SK-N-SH treated with all-trans-retinoic acid at 6 μM for 48 hours (cell line): ENCODE measurements at places on chromosomes 2 and 18.
A peak's percentile ranks its signal among the peaks of the same experiment; 100 is the strongest.

DNA sequence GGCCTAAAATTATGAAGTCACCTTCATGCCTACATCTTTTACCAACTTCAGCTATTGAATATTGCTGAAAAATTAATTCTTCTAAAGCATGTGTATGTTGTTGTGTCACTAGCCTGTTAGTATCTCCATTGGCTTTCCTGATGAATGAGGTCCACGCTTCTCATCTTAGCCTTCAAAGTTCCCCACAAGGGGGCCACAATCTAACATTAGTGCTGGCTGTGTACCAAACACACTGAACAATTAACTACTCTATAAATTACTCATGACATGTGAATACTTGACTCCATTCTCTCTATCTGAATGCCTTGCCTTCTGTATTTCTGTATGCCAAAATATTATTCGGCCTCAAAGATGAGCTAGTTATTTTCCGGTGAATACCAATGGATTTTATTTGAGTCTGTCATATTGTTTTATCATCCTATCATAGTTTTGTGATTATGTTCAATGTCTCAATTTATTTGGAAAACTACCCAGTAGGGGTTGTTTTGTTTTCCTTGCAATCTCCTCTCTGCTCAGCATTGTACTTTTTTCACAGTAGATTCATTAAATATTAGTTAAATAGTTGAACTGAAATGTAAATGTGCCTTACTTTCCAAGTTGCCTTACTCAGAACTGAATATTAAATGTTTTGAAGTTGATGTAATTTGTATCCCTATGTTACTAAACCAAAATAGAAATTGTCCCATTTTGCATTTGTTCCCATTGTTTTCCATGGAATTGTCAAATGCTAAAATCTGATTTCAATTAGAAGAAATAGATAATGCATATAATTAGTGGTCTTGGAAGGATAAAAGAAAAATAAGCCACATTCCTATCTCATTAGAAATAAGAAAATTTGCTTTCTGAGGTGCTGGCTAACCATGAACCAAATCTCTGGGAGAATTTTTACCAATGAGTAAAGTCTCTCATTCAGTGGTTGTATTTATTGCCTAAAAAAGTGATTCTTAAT, 208.4 kb upstream of the COL3A1 start:
- ATAC-seq = peak; percentile 74

GRCh38 chr2:129480790-129481189, 498.7 kb upstream of the RAB6C start:
- no peak for ATAC-seq

DNA sequence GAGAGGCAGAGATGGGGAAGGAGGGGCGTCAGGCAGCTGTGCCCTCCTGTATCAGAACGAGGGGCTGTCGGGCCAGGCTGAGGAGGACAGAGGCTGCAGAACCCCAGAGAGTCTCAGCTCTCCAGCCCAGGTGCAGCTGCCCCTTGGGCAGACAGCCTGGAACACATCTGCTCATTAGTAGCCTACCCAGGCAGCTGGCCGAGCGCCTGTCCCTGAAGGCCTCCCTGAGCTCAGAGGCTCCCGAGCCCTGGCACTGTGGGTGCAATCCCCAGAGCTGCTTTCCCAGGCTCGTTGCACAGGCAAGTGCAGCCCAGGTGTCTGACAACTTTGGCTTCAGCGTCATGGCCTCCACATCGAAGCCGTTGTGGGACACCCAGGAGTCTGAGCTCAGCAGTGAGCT, 13.1 kb upstream of the TMEM185B start:
- no peak for ATAC-seq

DNA sequence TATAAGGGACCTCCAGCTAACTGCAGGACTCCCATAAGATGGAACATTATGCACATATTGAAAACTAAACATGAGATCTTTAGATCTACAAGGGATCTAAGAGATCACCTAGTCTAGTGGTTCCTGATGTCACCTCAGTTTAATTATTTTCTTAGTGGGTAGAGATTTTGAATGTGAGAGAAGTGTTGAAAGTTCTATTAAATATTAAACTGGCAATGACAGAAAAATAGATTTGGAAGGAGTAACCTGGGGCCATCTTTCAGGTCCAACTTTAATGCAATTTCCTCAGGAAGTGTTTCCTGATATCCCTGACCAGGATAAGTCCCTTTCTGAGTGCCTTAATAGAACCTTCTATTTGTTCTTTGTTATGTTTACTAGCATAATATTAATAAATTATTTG, 29.1 kb upstream of the CPS1 start:
- ATAC-seq = no peak

DNA sequence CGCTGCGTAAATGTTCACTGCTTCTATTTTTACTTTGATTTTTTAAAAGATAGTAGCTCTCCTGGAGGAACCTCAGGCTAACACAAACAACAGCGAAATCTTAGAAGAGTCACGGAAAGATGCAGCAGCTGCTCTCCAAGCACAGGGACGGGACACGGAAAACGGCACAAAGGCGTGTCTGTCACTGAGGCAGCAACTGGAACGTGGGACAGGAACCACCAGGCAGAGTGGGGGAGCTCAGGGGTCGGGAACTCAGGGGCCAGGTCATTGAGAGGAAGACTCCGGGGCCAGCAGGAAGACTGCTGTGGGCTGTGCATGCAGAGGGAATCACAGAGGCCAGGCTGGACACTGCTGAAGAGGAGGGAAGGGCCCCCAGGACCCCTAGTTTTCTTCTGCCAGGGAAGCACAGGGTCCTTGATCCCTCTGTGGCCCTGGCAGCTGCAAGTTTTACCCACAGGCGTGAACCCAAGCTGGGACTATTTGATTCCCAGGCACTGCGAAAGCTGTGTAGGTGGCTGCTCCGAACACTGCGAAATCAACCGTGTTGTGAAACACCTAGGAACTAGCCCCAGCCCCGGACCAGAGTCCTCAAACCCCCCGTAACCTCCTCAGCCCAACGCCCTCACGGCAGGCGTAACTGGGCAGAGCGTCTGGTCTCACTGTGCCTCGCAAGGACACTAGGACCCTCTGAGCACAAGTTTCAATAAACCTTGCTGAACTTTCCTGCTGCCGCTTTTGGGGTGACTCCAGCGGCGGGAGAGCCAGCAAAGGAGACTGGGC, 263.0 kb downstream of the EIPR1 start:
- ATAC-seq = no peak

GRCh38 chr2:136117391-136117841, 533 bp downstream of the CXCR4 start:
- ATAC-seq = peak; percentile 61

DNA sequence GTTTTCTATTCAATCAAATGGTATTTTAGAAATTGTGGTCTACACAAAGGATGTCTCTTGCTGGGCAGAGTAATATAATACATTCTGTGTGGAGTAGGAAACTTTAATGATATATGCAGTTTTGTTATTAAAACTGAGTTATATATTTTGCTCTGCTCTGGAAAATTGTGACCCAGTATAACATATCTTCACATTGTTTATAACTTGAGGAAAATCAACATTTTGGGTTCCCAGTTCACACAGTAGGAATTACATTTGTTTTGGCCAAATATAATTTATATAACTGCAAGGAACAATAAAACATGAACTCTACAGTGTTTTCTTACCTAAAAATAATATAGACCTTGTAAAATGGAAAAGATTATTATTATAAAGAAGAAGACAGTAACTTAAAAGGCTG, 372.4 kb downstream of the OSR1 start:
- ATAC-seq = no peak

GRCh38 chr2:147560810-147561535, 283.9 kb upstream of the ACVR2A start:
- no peak for ATAC-seq

- ATAC-seq = peak; percentile 97
Measured at GRCh38 chr18:22694954-22695353, 238.2 kb upstream of the RBBP8 start.

GRCh38 chr2:39020383-39020782, 100.5 kb downstream of the SOS1 start:
- ATAC-seq = no peak

DNA sequence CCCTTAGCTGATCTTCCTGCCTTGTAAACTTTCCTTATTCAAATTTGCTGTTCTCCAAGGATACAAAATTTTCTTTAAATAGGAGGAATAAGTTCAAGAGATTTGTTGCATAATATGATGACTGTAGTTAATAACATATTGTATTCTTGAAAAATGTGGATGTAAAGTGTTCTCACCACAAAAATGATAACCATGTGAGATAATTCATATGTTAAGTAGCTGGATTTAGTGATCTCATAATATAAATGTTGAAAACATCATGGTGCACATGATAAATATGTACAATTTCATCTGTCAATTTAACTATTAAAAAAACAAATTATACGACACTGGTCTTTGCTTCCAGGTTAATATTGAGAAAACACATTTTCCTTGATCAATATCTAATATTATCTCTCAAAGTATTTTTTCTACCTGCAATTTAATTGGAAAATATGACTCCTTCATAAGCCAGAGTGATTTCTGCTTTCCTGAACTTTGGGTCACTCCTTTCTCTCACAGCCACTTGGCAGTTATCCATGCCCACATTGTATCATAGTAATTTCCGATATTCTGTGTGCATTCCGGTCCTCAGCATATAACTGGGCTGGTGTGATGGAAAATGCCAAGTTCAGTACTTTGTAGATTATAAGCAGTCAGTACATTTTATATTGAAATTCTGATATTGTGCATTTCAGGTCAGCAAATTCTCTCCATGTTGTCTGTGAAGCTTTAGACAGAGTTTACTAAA, 152.6 kb downstream of the GULP1 start:
- no peak for ATAC-seq

- no peak for ATAC-seq
Measured at GRCh38 chr2:74291218-74291544, 52.0 kb downstream of the SLC4A5 start.

DNA sequence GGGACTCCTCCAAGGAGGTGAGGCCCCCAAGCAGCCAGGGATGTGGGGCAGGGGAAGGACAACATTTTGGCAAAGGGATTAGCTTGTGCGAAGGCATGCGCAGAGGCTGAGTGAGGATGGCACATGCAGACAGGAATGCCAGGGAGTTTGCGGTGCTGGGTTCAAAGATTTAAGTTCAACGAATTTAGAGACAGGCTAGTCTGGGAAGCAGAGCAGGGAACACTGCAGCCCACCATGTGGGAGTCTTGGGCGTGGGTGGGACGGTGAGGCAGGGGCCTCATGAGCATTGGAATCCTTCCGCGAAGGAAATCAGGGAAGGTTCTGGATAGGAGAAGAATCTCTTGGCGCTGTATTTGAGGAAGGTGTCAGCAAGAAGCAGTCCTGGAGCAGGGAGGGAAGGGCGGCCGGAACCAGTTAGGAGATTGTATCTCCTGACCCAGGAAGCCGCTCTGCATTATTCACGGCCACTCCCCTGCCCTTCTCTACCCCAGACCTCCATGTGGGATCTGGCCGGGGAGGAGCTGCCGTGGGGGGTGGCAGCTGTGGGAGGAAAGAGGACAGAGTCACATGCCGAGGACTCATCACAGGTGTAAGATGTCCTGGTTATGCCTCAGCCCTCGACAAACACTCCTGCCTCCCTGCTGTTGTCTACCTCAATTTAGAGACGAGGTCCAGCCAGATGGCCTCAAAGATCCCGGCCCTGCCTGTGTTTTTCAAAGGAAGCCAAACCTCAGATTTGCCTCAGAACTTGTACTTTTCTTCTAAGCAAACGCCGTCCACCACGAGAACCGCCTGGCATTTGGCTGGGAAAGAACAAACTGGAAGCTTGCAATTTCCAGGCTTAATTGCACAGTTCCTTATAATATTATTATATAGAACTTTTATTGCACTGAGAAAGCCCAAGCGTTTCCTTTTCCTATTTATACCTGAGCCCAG, 123.7 kb upstream of the SMAD2 start:
- no peak for ATAC-seq

DNA sequence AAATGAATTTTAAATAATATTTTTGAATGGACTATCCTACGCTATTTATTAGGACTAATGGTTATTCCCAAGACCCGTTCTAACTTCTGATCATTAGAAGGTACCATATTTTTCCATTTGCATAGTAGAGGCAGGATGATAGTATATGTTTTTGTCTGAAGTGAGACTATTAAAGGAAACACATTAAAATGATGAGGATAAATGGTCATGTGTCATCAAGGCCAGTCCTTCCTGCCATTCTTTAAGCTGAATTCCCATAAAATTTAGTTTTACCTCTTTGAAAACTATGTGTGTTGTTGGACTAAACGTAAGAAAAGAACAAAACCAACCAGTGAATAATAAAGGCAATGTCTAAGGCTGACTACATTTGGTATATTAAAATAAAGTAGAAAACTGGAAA, 121.8 kb downstream of the SLC8A1 start:
- no peak for ATAC-seq

DNA sequence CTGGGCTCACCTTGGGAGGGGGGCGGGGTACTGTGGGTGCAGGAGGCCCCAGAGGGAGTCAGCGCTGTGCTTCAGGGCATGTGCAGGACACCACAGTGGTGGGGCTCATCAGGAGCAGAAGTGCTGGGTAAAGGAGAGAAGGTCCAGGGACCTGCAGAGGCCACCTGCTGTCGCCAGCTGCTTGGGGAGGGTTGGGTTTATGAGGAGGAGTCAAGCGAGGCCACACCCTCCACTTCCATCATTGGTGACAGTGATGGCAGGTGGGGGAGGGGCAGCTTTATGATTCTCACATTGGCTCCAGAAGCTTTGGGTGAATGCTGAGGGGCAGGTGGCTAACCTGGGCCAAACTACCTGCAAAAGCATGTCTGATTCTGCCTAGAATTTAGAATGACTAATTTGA, 392.6 kb downstream of the HRH4 start:
- no peak for ATAC-seq

DNA sequence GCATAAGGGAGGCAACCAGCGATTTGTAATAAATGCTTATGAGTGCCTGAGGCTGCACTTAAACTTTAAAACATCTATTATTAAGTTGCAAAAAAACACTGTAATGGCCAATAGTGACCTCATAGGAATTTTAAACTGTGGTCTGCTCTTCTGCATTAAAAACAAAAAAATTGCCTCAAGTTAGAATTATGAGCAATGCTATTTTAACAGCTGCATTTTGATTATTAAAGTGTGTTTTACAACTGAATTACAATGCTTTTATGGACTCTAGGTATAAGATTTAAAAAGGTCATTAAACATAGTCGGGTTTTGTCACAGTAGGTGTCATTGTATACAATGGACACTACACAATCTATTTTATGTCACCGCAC, 528.7 kb upstream of the FANCL start:
- ATAC-seq = no peak

- ATAC-seq = no peak
Measured at GRCh38 chr18:35939138-35939537, 33.3 kb upstream of the RMP24 start.

- ATAC-seq = no peak
Measured at GRCh38 chr2:109386004-109386695, 227.6 kb downstream of the SEPTIN10 start.

GRCh38 chr2:55862673-55863390, 60.8 kb downstream of the EFEMP1 start:
- peak; percentile 97 for ATAC-seq

DNA sequence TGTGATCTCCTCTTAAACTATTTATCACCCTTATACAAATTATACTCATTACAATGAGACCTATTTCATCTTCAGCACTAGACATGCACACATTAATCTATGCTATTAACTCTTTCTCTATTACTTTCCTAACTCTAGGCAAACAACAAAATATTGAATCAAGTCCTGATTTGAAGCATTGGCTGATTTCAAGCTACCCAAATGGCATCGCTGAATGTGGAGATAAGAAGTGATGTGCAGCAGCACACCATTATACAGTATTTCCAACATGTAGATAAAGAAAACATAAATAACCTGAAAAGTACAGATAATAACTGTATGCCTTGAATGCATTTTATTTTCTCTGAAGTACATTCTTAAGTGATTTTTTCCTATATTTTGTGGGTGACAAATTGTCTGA, 268.6 kb upstream of the GULP1 start:
- no peak for ATAC-seq
